ENCODE measurements at places on chromosomes 11 and 22.

DNA sequence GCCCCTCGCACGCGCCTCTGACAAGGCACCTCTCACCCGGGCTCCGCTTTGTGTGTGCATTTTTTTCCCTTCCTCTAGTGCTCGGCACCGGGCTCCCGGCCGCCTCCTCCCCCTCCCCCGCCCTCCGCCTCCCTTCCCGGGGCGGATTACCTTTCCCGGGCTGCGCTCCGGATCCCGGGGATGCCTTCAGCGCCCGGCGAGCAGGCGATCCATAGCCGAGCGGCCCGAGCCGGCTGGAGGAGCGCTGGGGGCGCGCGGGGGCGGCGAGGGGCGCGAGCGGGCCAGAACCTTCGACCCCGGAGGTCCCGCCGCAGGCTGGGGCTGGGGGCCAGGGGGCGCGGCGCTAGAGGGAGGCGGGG, 282 bp downstream of the MPPED2 start:
- peak; percentile 58 for DNase-seq

DNA sequence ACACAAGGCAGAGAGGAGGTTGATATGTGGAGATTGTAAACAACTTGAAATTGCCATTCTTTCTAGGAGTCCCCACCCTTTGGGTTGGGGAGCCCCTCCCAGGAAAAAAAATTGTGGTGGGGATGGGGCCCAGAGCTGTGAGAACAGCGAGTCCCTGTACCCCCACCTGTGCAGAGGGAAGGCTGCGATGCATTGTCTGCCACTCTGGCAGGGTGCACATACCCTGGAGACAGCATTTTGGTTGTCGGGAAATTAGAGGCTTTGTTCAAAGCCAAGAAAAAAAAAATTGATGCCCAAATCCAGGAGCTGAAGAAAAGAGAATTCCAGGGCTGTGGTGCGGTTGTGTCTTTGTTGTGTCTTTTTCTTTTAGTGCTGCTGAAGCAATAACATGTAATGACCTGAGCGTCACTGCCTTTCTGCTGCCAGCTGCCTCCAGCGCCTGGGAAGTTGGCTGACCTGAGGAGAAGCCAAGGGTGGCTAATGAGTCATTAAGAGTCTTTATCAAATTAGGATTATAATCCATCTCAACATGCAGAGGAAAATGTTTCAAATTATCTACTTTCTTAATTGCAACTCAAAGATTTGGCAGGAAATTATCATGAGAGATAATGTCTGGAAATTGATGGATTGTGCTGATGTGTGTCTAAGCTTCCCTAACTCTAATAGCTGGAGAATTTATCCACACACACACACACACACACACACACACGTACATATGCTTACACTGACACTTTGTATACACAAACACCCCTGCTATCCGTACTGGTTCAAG, 8.0 kb upstream of the PKNOX2 start:
- DNase-seq = no peak

DNA sequence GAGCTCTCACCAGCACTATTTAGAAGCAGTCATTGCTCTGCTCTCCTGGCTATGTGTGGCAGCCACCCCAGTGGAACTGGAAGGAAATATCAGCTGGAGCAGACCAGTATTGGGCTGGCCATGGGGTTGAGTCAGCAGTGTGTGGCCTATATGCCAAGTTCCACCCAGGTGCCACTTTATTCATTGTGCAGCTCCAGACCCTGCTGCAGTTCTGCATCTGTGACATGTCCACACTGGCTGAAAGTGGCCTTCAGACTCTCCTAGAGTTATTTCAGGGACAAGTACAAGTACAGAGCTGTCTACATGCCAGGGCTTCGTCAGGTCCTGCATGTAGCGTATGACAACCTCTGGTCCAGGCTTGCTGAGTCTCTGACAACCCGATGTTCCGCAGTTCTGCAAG, 55.2 kb downstream of the CABIN1 start:
- DNase-seq = no peak

DNA sequence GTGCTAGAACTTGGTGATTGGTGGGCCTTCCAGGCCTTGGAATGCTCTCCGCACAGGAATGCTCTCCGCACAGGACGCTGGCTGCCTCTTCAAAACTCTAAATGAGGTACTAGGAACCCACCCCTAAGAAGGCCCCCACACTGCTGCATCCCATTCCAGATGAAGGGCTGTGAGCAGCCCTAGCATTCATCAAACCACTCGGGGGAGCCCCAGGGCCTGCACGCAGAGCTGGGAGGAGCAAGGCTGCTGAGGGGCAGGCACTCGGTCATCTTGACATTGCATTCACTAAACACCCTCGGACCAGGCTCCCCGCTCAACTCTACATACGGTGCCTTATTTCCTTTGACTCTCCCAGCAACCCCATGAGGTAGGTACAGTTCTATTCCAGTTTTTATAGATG, 49.2 kb upstream of the EMID1 start:
- DNase-seq = no peak

GRCh38 chr11:64355078-64355940, 3.7 kb upstream of the RPS6KA4 start:
- peak; percentile 93 for DNase-seq

- no peak for DNase-seq
Measured at GRCh38 chr11:124749912-124750311, 2.1 kb downstream of the VSIG2 start.

DNA sequence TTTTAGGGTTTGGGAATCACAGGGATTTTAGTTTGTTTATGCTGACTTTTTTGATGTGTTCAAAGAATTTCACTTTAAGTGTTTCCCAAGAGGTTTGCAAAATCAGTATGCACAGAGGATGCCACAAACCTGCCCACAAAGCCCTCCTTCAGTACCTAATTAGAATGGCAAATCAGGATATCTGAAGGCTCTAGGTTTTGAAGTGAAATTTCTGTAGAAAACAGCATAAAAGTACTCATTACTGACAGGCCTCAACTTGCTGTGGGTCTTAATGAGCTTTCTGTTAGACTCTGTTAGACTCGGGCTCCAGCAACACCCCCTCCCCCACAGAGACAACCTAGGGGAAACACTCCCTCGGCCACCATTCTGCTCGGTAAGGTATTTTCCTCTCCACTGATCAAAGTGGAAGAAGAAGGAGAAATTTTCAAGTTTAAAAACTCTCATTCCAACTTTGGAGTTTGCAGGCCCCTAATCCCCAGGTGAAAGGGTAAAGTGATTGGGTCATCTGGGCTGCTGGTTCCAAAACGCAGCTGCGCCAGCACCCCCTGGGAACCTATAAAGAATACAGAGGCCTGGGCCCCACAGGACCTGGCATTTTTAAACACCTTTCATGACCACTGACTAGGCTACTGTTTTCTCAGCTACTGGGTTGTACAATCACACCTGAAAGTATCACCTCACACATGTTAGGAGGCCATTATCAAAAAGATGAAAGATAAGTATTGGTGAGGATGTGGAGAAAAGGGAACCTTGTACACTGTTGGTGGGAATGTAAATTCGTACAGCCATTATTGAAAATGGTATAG, 67.5 kb downstream of the PLEKHA7 start:
- no peak for DNase-seq

- peak; percentile 45 for DNase-seq
Measured at GRCh38 chr22:32531931-32532819, 57.6 kb downstream of the FBXO7 start.

DNA sequence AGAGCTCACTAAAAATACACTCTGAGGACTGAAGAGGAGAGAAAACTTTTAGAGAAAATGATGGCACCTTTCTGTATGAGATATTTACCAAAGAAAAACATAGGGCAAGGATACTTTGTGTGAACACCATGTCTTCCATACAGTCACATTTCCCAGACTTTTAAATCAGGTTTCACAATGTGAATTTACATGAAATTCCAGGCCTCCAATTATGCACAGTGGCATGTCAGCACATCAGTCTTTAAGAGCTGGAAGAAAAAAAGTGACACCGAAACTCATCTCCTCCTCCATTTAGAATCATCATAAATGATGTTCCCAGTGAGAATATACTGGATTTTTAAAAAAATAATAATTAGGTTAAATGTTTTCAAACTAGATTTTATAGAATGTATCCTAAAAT, 232.2 kb upstream of the UBASH3B start:
- DNase-seq = no peak

GRCh38 chr11:78651923-78652842, 77.5 kb upstream of the NARS2 start:
- no peak for DNase-seq

DNA sequence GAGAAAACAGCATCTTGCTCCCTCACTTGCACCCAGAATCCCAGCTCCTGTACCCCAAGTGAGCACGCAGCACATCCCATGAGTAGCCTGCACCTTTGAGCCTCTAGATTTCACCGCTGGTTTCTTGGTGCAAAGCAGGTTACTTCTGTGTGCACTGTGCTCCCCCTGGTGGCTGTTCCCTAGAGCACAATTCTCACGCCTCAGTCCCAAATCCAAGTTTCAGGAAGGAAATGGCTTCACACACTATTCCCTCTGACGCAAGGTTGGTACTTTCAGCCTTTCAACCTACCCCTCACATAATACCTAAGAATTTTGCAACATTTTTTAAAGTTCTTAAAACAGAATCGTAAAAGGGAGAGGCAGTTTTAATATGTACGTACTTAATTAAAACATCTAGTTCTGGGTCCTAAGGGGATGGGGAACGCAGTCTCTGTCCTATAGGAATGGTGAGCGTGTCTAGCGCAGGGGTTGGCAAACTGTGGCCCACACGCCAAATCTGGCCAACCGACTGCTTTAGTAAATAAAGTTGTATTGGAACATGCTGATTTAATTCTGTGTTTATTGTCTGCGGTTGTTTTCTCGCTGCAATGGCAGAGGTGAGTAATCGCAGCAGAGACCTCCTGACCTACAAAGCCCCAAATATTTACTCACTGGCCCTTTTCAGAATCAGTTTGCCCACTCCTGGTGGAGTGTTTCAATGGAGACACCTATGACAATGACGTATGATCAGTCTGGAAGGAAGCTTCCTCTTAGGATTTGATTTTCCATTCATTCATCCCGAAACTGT, 27.5 kb downstream of the DHCR7 start:
- DNase-seq = peak; percentile 76

- DNase-seq = no peak
Measured at GRCh38 chr11:7546324-7546791, 32.6 kb downstream of the PPFIBP2 start.

- peak; percentile 28 for DNase-seq
Measured at GRCh38 chr11:72955466-72955865, 141.3 kb downstream of the ATG16L2 start.

- no peak for DNase-seq
Measured at GRCh38 chr11:46905806-46906205, 12.5 kb downstream of the LRP4 start.

GRCh38 chr22:39395936-39396796, 3.4 kb upstream of the TAB1 start:
- no peak for DNase-seq

GRCh38 chr11:72223615-72224563, 678 bp upstream of the INPPL1 start:
- DNase-seq = peak; percentile 67

GRCh38 chr11:76209375-76209972, 3.2 kb upstream of the WNT11 start:
- no peak for DNase-seq

- DNase-seq = no peak
Measured at GRCh38 chr11:64874308-64875240, 3.8 kb downstream of the EHD1 start.

GRCh38 chr11:10208131-10208575, 85.9 kb downstream of the SBF2 start:
- peak; percentile 50 for DNase-seq

DNA sequence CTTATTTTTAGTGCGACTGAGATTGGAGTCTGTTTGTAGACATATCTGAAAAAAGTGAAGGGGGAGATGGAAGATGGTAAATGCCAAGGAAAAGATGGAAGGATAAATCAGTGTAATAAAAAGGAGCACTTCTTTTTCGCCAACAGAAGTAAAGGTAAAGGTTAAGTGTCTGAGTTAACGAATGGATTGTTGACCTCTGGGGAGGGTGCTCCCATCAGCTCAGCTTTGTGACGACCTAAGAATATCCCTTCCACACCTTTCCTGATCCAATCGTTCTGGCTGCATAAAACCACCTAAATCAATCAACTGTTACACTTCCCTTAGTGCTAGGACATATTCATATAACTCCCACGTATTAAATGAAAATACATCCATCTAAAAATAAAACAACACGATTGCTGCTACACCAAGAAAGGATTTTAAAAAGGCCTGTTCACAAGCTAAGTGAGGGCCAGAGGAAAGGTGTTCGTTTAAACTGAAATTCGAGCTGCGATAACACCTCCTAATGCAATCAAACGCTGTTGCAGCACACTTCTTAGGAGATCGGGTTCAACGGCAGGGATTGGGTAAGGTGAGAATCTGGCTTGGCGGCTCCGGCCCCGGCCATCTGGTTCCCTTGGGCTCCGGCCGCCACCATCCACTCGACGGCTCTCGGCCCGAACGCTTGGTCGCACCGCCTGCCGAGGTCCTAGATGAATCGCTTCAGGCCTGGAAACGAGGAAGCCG, 658 bp downstream of the C11orf71 start:
- no peak for DNase-seq

Measured in A673 (cell line).